ENCODE measurements at places on chromosomes 11 and 22.

GRCh38 chr11:9663699-9664275 lies at the start of gene SWAP70:
SWAP70 (plus strand) TSS chr11:9664077; CDS start chr11:9664180, 103 bp downstream.
- no peak for DNase-seq

- no peak for DNase-seq
Observed at GRCh38 chr11:117444256-117444655, 116.6 kb downstream of the CEP164 start.

DNA sequence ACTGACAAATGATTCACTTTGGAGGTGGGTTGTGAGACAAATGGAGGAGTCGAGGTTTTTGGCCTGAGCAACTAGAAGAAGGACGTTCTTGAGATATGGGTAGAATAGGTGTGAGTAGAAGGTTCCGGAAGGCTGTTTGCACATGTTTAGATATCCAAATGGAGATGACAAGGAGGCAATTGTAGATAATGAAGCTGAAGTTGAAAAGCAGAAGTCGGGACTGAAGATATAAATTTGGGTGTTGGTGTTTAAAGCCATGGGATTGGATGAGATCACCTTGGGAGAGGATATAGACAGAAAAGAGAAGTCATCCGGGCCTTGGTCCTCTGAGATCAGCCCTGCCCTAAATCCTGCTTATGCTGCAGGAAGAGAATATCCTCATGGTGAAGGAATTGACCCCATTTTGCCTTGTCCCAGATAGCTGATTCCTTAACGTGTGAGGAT lies 75.5 kb upstream of the CD44 start:
- DNase-seq: no peak

- no peak for DNase-seq
Observed at GRCh38 chr22:49232319-49233067, 595.2 kb downstream of the BRD1 start.

DNA sequence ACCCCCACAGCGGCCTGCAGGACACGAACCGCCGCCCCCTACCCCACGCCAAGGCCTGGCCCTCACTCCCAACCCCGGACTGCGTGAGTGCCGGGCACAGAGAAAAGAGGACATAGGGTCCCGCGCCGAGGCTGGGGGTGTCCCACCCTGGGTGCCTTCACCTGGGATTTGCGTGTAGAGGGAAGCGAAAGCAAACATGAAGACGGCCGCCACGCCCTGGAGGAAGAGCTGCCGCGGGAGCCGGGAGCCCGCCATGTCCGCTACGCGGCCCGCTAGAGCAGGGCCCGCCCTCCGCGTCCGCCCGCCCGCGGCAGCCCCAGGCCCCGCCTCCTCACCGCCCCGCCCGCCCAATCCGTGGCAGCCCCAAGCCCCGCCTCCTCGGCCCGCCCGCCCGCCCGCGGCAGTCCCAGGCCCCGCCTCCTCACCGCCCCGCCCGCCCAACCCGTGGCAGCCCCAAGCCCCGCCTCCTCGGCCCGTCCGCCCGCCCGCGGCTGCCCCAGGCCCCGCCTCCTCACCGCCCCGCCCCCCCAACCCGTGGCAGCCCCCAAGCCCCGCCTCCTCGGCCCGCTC lies at the start of gene LMF2:
LMF2 (minus strand) TSS at position 282 of the 570 bp plus-strand sequence; CDS start at position 255, 27 bp downstream.
- DNase-seq: peak; percentile 89

GRCh38 chr22:49849161-49850020 lies 4.3 kb upstream of the ZBED4 start:
- DNase-seq: no peak

DNA sequence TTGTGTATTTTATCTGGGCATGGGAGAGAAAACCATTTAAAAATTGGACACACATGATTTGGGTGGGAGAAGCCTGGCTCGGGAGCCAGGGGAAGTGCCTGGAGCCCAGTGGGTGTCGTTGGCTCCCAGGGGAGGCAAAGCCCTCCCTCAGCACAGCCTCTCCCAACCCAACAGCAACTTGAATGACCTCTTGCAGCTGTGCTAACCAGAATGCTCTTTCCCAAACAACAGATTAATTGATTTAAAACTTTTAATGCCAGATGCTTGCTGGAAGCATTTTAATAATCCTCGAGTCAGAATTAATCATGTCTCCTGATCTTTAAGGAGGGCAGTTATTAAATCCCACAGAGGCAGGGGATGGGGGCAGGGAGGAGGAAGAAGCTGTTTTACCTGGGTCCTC lies 401.6 kb downstream of the BUD13 start:
- DNase-seq: no peak

- no peak for DNase-seq
Observed at GRCh38 chr22:30302810-30303138, 13.5 kb upstream of the CASTOR1 start.

- no peak for DNase-seq
Observed at GRCh38 chr11:60918251-60918938, 4.4 kb downstream of the TMEM109 start.

GRCh38 chr11:118364956-118365615 lies 5.7 kb downstream of the UBE4A start:
- peak; percentile 17 for DNase-seq

DNA sequence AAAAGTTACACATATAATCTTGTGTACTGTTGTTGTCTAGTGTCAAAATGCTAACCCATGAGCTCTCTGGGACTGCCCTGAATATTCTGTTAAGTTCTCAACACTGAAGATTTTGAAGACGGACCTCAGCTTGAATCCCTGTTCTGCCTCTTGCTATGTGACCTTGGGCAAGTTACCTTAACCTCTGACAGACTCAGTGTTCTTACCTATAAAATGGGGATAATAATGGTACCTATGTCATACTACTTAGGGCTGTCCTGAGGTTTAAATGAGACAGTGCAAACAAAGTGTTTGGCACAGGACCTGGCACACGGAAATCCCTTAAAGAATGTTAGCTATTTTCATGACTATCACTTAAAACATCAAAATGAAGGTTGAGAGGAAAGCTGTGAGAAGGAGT lies 11.3 kb downstream of the TMEM218 start:
- DNase-seq: no peak

GRCh38 chr11:9651899-9652748 lies 11.8 kb upstream of the SWAP70 start:
- no peak for DNase-seq

DNA sequence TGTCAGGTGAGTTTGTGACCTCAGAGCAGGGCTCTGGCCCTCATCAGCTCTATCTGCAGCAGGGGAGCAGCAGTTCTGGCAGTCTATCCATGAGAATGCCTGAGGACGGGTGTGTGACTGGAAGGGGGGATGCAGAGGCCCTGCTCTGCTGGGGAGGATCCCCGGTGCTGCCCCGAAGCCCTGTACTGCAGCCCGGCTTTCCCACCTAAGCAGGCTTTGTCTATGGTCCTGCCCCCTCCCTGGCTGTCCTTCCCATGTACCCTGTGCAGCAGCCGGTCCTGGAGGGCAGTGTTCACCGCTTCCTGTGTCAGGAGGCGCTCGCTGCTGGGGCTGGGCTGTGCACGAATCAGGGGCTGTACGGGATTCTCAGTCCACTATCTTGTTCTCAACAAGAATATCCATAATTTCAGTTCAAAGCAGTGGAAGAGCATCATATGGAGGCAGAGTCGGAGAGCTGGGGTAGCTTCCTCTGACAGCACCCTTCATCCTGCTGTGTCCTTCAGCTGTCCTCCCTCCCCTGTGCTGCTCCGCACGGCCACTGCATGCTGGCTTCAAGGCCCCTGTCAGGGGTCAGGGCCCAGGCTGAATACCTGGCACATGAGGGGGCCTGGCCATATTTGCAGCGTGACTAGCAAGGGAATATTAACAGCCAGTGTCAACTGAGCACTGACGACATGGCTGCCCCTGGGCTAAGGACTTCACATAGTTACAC lies 125.2 kb downstream of the CTTN start:
- no peak for DNase-seq

All from cerebellar nuclear complex (tissue), 1 donor.